Endothelial cell (in vitro differentiated cells): ENCODE measurements at places on chromosomes 5 and 9.

- DNase-seq = no peak
Observed at GRCh38 chr5:59449905-59450644, 443.5 kb downstream of the PDE4D start.

GRCh38 chr5:13606051-13606450 is 338.4 kb downstream of the DNAH5 start:
- no peak for DNase-seq

DNA sequence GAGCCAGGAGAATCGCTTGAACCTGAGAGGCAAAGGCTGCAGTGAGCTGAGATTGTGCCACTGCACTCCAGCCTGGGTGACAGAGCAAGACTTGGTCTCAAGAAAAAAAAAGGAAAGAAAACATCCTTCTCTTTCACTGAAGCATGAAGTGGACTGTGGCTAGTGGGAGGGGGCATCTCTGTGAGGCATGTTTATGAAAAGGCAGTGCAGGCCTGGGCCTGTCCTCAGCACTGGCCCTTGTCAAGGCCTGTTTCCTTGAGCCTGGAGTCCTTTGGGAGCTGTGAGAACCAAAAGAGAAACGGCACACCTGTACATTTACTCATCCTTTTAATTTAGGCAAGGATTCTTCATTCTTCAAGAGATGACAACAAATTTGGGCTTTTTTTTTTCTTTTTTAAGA is 18.3 kb upstream of the FUBP3 start:
- DNase-seq = no peak

GRCh38 chr5:14219800-14220512 is 76.8 kb downstream of the TRIO start:
- no peak for DNase-seq

- DNase-seq = peak; percentile 92
Observed at GRCh38 chr5:132012371-132013005, 1.0 kb upstream of the ACSL6 start.

GRCh38 chr5:173496129-173496882 is 120.1 kb downstream of the BOD1 start:
- DNase-seq = no peak

- DNase-seq = no peak
Observed at GRCh38 chr5:172802567-172803176, 31.4 kb upstream of the ERGIC1 start.

- no peak for DNase-seq
Observed at GRCh38 chr5:172913117-172913850, 45.9 kb upstream of the RPL26L1 start.

DNA sequence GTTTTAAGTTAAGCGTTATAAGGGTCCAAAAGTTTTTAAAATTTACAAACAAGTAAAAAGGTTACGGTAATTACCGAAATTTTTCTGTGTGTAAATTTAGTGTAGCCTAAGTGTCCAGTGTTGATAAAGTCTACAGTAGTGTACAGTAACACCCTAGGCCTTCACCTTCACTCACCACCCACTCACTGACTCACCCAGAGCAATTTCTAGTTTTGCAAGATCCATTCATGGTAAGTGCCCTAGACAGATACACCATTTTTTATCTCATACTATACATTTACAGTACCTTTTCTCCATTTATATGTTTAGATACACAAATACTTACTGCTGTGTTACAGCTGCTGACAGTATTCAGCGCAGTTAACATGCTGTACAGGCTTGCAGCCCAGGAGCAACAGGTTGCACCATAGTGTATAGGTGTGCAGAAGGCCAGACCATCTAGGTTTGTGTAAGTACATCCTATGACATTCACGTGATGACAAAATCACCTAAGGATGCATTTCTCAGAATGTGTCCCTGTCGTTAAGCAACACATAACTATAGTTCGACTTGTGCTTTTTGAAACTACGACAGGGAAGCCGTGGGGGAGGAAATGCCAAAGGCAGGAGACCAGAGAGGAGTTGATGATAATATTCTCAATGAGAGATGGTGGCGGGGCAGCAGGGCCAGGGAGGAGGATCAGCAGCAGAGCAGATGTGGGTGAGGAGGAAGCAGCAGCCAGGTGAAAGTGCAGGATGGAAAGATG is 48.6 kb downstream of the PSMB7 start:
- no peak for DNase-seq

DNA sequence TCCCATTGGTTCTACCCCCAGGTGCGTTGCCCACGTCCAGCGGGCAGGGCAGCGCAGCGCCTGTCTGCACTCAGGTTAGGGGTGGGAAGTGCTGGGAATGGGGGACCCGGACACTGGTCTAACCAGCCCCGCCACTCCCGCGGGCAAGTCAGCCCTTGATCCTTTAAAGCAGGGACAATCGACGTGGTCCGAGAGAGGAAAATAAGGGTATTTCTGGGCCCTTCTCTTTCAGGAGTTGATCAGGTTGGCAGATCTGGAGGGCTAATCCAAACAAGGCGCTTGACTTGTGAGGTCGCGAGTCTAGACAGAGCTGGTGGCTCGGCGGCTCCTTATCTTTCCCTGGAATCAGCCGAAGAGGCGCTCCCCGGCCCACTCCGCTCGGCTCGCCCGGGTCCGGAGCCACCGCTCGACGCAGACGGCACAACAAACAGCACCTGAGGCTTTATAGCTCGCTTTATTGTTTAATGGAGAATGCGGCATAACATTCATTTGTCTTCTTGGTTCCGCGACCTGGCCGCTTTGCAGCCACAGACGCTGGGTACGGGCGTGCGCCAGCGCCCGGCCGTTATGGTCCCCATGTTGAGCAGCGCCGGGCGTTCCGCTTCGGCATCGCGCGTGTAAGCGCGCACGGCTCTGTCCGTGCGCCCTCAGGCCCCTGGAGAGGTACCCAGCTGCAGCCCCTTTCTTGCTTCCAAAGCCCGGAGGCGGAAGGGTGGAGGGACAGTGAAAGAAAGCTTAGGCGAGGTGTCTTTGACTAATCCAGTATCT is 15.8 kb downstream of the ISL1 start:
- peak; percentile 22 for DNase-seq

DNA sequence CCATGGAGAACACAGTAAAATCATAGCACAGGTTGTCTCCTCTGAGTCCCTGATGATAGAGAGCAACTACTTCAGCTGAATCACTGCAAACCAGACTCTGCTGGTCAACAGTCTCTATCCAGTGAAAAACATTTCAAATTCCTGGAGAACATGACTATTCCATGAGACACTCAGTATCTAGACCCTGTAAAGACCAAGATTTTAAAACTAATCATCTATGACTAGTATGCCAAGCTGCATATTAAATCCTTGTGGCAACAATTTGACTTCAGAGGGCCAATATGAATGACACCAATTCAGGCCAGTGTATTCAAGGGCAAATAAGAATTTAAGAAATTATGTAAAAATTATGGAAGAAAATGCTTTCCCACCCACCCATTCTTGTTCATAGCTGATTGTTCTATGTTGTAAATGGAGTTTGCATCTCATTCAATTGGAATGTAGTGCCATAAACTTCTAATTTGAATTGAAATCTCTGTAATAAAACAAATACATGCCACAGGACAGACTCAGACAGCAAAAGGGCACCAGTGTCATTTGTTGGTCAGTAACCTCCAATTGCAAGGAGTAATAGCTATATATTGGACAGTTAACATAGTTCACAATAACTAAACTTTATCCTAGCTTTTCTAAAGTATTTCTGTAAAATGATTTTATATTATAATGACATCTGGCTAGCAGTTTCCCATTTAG is 80.1 kb upstream of the LPAR1 start:
- no peak for DNase-seq

- DNase-seq = no peak
Observed at GRCh38 chr9:111743275-111743674, 51.5 kb downstream of the SHOC1 start.

GRCh38 chr9:84121991-84122523 is 141.5 kb downstream of the RMI1 start:
- no peak for DNase-seq

DNA sequence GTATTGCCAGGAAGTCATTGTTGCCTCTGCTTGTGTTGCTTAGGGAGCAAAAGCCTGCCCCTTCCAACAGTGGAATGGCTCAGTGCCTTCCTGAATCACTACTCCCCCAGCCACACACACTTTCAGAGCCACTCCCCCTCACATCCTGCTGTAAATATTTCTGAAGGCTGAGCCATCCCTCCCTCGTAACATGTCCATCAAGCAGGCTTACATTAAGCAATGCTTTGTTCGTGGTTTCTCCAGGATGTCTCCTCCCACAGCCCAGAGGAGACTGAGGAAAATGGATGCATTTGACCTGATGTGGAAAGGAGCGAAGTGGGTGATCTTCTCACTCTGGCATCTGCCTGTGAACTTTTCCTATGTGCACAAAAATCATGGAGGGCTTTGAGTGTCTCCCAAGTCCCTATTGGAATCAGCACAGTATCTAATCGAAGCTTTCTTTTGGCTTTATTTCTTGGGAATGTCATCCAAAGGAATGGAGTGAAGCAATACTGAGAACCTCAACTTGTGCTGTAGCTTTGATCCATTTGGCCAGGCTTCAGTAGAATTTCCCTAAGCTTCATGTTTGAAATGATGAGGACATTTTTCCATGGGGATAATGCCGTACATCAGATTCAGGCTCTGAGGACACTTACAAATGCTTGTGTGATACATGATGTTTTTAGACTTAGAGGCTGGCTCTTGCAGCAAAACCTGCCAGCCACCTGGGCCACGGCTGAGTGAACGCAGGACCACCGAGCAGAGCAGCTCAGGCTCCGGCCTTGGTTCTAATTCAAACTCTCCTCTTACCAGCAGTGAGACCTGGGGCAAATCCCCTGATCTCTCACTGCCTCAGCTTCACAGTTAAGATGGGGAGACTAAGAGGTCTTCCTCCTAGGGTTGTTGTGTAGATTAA is 389.1 kb downstream of the ENC1 start:
- DNase-seq = peak; percentile 35

GRCh38 chr5:150143350-150144245 is 12.0 kb downstream of the PDGFRB start:
- no peak for DNase-seq

DNA sequence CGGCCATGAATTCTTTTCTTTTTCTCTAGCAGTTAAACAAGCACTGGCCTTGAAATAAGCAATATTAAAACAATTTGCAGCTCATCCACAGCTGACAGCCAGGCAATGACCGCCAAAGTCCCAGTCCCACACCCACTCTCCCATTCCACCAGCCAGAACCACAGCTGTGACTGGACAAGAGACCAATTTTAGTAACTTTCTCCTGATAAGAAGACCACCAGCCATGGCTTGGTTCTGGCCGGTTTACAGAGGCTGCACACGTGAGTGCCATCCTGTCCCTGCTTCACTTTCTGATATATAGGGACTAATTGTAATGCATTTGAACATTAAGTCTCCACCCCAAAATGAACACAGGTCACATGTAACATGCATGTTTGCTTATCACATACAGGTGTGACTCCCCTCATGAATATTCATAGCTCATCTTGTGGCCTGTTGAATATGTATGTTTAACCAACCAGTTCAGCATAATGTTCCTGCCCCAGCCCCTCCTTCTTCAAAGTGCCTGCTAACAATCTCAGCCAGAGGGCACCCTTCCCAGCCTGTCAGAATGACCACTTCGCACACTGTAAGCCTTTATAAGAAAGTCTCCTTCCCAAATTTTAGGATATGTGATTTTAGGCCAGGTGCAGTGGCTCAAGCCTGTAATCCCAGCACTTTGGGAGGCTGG is 23.9 kb upstream of the FANCC start:
- no peak for DNase-seq

- DNase-seq = no peak
Observed at GRCh38 chr5:155786108-155786507, 540.9 kb upstream of the SGCD start.

GRCh38 chr5:179905161-179905560 is 2.5 kb downstream of the TBC1D9B start:
- no peak for DNase-seq
